ENCODE measurements at places on chromosomes 16 and 17.

DNA sequence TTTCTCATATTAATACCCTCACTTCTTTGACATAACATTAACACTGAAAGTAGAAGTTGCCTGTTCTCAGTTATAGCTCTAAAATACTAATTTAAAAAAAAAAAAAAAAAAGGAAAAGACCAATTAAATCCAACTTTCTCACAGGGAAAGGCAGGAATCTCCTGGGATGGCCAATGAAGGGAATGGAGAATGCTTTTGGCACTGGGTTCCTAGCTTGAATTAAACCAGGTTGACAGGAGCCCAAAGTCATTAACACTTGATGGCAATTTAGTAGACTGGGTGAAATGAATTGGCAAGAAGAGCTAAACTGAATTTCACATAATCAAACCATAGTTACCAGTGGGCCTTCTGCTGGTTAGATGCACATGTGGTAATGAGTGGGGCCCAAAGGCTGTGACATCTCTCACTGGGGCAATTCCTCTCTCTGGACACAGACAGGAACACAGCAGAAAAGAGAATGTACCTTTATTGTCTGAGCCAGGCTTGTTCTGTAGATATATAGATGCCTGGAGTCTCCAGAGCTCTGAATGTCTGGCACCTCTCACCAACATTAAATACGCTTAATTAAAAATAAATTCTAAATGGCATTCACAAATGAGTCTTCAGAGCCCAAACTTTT lies 37.6 kb downstream of the NXPH3 start:
- DNase-seq = no peak

- DNase-seq = no peak
Observed at GRCh38 chr17:46150216-46150963, 42.8 kb downstream of the KANSL1 start.

DNA sequence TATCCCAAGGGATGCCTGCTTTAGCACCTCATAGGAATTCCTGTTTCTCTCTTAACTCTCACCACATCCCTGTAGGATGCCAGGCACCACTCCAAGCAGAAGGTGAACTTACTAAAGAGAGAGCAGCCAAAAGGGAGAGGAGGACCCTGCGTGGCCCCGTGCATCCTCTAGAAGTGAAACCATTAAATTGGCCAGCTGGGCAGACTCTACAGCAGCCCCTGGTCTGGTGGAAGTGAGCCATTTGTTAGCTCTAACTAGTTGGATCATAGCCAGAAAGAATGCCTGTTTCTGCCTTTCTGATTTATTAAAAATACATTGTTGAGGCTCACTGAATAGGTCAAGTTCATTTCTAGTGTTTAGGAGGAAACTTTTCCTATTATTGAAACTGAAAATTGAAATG lies 22.3 kb downstream of the TMEM11 start:
- no peak for DNase-seq

GRCh38 chr16:29644338-29644857 lies 18.6 kb upstream of the SPN start:
- DNase-seq = no peak

DNA sequence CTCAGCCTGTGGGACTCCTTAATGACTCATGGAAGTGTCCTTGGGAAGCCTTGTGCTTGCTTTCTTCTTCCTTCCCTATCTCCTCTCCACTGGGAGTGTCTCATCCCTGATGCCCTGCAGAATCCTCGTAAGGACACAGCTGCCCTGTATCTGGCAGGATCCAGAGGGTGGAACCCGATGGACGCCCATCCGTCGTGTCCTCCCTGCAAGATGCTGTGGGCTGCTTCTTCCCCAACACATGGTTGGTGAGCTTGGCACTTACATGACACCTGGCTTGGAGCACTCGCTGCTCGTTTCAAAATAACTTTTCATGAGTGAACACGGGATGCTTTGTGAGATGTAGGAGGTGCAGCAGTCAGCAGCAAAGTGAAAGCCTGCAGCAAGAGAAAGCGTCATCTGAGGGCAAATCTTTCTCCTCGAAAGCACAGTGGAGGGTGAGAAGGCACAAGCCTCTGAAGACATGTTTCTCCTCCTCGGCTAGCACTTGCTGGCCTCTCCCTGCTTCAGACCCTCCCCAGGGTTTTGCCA lies 3.3 kb downstream of the CCL15 start:
- no peak for DNase-seq

GRCh38 chr16:23207485-23207884 lies 24.9 kb downstream of the SCNN1G start:
- DNase-seq = no peak
